ENCODE measurements at places on chromosomes 5 and 9. TPM values are rescaled to one million over a fixed set of nuclear protein-coding genes. Genes with fewer than 3 reads are reported as not detected.

Gene CETN3
- polyA plus RNA-seq: 31.2 TPM

Gene CFAP157
- 1.4 TPM for polyA plus RNA-seq

Gene CPLANE1
- 17.9 TPM for polyA plus RNA-seq

Gene KCTD16
- polyA plus RNA-seq: 0.10 TPM

Gene LIX1
- 4.2 TPM for polyA plus RNA-seq

Gene CCDC152
- 3.6 TPM for polyA plus RNA-seq

Gene RANBP3L
- 0.47 TPM for polyA plus RNA-seq

Gene IL17B
- polyA plus RNA-seq: 316 TPM

Gene GADD45G
- polyA plus RNA-seq: 7.9 TPM

Gene TMEM267
- 8.9 TPM for polyA plus RNA-seq
